ENCODE measurements at places on chromosomes 12 and 14.
A peak's percentile ranks its signal among the peaks of the same experiment; 100 is the strongest.

DNA sequence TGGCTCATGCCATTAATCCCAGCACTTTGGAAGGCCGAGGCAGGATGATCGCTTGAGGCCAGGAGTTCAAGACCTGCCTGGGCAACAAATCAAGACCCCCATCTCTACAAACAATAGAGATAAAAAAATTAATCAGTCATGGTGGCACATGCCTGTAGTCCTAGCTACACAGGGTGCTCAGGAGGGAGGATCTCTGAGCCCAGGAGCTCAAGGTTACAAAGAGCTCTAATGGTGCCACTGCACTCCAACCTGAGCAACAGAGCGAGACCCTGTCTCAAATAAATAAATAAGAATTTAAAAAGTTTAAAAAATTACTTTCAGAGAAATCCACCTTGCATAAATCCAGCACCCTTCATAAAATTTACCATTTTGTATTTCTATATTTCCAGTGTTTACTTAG, 2.2 kb downstream of the KLRF1 start:
- no peak for DNase-seq

GRCh38 chr14:57464008-57464730, 29.5 kb downstream of the CCDC198 start:
- DNase-seq = no peak

GRCh38 chr14:103702497-103703432, 12.5 kb downstream of the XRCC3 start:
- DNase-seq = no peak

- DNase-seq = no peak
Measured at GRCh38 chr12:32947206-32948067, 50.9 kb upstream of the PKP2 start.

DNA sequence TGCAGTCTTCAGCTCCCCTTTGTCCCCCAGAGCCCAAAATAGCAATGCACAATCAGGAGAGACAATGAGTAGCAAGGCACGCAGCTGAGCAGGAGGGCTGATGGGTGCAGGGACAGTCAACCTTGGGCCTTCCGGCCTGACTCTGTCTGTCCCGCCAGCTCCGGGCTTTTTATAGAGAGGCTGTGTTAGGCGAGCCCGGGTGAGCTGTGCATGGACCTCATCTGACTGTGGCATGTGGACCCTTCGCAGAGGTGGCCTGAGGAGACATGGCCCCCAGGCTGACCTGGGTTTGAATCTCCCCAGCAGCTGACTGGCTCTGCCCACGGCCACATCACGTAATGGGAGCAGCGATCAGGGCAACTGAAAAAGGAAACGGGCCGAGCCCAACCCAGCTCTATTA, 177.9 kb downstream of the TSPAN9 start:
- DNase-seq = no peak

DNA sequence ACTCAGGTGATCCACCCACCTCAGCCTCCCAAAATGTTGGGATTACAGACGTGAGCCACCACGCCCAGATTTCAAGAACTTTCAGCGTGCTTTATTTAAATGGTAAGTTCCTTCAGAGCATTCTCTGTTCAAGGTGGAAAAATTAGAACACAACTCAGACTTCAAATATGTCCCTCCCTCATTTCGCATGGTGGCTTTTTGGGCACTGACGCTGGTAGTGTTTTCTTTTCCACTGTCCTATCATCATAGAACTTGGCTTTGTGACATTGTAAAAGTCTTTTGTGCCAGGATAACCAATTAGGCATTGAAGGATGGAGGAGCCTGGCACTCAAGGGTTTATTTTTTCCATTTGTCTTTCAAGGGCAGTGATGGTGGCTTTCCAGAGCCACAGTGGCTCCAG, 190.8 kb downstream of the NUAK1 start:
- DNase-seq = no peak

DNA sequence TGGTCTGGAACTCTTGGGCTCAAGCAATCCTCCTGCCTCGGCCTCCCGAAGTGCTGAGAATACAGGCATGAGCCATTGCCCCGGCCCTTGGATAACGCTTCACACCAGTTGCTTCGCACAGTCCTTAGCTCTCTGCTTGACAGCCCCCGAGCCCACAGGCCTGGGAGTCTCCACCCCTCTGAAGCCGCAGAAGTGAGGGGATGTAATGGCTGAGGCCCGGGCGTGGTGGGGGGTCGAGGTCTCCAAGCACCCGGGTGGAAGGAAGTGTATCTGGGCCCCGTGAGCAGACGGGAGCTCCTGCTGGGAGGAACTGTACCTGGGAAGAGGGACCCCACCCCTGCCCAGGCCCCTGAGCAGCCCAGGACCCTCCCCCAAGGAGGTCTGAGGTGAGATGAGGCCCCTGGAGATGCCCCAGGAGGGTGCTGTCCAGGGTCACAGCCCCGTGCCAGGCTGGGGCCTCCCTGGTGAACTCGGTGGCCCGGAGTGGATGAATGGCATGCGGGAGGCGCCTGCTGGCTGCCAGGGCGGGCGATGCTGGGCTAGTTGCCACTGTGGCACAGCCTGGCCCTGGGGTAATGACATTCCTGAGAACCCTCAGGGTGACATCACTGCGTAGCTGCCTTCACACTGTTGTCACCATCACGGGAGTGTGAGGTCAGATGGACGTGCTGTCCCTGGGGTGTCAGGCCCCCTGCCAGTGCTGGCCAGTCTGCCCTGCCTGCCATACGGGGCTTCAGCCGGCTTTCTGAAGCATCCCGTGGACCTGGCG, 48.9 kb downstream of the KIF26A start:
- no peak for DNase-seq

DNA sequence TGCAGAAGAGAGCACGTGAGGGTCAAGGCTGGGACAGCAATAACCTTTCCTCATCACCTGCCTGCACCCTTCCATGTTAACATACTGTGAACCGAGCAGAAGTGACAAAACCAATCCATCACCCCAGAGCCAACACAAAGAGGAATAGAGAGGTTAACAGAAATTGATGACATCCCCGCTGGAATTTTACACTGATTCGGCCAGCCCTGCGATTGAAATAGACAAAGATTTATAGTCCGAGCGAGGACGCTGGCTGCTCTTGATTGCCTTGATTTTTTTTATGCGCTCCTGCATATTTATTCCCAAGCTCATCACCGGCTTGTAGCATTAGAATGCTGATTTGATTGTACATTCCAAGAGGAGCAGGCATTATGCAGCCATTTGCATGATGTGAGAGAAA, 729.7 kb downstream of the BCL11B start:
- DNase-seq = no peak

DNA sequence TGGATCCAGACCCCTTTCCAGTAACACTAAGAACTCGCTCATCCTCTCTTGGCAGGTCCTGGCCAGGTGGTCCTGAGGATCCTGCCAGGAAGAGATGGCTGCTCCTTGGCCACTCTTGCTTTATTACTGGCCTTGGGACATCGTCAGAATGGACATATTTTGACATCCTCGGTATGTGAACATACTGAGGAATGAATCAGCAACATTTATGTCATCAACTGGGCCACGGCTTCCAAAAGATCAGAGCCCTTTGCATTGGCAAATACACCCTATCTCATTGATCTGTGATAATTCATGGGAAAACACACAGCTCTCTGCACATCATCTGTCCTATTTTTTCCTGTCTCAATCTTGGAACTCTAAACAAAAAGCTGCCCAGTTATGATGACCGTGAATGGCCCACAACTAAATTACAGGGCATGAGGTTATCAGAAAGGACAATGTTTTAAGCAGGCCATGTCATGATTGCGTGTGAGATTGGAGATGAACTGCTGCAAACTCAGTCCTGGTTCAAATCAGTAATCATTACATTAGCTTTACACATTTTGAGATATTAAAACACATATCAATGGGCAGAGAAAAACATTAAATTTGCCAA, 1325.8 kb downstream of the AACS start:
- DNase-seq = no peak

GRCh38 chr14:57480051-57480450, 13.6 kb downstream of the CCDC198 start:
- DNase-seq = peak; percentile 74

GRCh38 chr12:75977590-75977951, 54.0 kb downstream of the PHLDA1 start:
- DNase-seq = no peak

- DNase-seq = no peak
Measured at GRCh38 chr12:6968426-6968825, 2.0 kb downstream of the PHB2 start.

DNA sequence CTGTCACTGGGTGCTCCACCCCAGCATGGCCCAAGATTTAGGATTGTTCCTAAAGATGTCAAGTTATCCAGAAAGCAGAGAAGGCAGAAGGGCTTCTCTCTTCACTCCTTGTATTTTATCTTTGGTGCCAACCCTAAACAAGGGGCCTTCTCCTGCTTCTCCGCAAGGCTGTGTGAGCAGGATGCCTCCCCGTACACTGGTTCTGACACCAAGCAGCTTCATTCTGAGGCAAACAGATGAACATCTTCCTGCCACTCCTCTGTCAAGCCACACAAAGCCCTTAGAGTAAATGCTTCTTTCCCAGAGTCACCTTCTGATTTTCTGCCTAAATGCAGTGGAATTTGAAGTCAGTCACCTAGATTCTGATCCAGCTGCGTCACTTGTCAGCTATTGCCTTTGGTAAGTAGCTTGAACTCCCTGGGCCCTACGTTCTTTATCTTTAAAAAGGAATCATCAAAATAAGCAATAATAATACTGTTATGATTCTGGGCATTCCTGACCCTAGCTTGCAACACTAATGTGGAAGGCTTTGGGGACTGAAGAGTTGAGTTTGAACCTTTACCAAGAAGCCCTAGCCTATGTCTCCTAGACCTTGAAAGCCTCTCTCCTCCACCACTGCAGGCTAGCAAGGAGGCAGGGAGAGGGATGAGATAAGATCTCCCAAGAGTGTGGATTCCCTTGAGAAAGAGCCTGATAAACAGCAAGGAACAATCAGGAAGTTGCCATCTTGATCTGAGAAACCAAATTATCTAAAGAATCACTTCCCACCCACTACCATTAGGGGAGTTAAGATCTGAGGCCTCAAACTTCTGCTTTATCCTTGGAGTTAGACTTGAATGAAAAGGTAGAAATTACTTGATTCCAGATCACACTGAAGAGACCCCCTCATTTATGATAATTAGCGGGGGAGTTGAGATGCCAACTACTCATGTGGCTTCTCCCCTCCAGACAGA, 5.7 kb downstream of the KRT73 start:
- DNase-seq = no peak

DNA sequence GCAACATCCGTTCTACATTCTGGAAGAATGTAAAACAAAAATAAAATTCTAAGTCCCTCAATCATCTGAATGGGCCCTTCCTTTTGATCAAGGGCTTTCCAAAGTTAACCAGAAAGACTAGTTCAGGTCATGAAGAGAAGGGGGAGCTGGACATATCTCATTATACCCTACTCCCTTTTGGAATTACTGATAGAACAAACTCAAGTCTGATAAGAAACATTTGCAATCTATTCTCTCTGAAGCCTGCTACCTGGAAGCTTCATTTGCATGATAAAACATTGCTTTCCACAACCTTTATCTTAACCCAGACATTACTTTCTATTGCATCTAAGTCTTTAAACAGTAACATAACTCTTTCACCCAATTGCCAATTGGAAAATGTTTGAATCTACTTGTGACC, 8.3 kb upstream of the ACSM4 start:
- no peak for DNase-seq

DNA sequence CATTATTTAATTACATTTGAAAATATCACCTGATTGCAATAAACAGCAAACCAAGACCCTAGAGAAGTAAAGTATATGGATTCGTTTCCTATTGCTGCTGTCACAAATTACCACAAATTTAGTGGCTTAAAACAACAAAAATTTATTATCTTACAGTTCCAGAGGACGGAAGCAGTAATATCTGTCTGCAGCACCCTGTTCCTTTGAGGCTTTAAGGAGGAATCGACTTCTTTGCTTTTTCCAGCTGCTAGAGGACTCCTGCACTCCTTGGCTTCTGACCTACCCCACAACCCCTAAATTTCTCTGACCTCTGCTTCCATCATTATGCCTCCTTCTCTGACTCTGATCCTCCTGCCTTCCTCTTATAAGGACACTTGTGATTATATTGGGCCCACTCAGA, 23.8 kb upstream of the PPM1A start:
- DNase-seq = no peak

GRCh38 chr14:74459289-74459946, 33.4 kb upstream of the SYNDIG1L start:
- peak; percentile 46 for DNase-seq

DNA sequence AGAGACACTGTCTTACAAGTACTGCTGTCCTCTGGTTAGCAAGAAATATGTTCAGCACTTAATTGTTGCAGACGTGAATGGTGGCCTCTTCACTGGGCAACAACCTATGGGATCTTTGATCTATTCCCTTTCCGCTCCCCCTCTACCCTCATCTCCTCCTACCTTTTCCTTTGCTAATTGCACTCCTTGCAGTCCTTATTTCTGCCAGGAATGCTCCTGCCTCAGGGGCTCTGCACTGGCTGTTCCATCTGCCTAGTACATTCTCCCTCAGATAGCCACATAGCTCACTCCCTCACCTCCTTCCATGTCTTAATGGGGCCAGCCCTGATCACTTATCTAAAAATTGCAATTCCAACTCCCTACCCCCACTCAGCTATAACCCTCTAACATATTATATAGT, 4.5 kb upstream of the NFYB start:
- no peak for DNase-seq

DNA sequence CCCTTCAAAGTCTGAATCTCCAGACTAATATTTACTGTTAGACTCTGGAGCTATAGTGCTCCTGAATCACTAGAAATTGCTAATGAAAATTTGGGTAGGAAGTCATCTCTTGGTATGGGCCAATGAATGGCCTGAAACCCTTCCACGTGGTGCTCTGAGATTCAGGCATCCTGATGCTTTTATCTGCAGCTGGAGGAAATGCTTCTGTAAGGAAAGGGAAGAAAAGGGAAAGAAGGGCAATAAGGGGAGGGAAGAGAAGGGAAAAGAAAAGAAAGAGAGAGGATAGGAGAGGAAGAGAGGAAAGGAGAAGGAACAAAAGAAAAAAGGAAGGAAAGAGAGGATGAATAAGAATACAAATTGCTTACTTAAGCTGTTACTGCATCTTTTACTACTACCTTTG, 182.3 kb downstream of the GRIP1 start:
- DNase-seq = no peak
